GM19239 (cell line): ENCODE measurements at places on chromosomes 3 and 15.

- DNase-seq: no peak
Observed at GRCh38 chr3:46864061-46864881, 1.0 kb upstream of the MYL3 start.

- DNase-seq: no peak
Observed at GRCh38 chr3:16395212-16395611, 118.3 kb downstream of the RFTN1 start.

- DNase-seq: no peak
Observed at GRCh38 chr15:43977072-43977884, 150.5 kb downstream of the WDR76 start.

DNA sequence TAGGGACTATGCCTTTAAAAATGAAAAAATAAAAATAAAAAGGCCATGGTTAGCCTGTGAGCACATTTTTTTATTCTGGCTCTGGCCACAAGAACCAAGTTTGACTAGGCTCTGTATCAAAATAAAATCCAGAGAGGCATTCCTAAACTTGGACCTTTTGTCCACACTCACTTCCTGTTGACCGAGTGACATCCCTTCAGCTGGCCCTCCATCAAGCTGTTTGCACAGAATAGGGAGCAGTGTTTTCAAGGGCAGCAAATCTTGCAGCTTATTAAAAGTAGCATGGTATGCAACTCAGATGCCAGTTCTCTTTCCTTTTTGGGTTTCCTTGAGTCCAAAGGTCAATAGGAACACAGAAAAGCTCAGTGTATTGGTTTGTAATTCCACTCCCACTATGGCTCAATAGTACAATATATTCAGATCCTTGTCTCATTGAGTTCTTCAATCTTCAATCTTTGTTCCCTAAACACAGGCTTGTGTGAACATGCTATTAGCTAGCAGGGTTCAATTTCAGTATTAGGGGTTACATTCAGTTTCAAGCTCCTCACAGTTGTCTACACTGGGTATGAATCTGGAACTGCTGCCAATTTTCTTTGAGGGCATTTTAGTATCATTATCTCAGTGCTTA, 244.5 kb downstream of the RBMS3 start:
- DNase-seq: no peak

GRCh38 chr15:43552256-43552655, 34.8 kb downstream of the MAP1A start:
- DNase-seq: no peak

GRCh38 chr15:74824976-74825375, 1.5 kb upstream of the CPLX3 start:
- no peak for DNase-seq

DNA sequence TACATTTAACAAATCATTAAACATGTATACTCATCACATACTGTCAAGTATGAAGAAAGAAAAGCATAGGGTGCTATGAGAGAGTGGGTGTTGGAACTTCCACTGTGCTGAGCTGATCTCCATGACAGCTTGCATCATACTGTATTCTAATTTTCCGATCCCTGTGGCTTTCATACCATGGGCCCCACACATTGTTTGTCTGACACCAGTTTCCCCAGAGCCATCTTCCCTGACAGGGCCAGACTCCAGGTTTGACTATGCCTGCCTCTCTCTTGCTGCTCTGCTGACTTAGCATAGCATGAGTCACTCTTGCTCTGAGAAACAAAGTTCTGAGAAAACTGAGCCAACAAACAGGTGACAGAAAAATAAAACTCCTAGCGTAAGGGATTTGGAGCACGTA, 37.0 kb upstream of the CASR start:
- DNase-seq: no peak

DNA sequence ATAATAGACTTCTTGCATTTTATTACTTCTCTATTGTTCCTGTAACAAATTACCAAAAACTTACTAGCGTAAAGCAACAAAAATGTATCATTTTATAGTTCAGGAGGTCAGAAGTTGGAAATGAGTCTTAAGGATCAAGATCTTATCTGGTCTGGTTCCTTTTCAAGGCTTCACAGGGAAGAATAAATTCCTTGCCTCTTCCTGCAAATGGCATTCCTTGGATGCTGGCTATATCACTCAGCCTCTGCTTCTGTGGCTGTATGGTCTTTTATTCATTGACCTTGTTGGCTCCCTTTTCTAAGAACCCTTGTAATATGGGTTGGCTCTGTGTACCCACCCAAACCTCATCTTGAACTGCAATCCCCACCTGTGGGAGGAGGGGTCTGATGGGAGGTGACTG, 478.4 kb upstream of the THBS1 start:
- DNase-seq: no peak

DNA sequence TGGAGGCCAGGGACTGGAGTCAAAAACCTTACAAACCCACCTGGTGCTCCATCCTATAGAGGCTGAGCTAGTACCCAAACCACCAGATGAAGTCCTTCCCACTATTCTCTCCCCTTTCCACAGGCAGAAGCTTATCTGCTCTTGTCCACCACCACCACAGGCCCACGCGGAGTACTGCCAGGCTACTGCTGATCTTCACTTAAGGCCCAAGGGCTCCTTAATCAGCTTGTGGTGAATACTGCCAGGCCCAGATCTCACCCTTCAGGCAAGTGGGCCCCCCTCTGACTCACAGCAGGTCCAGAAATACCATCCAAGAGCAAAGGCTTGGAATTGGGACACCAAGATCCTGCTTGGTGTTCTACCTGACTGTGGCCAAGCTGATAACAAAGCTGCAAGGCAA, 598.1 kb upstream of the CBLB start:
- DNase-seq: no peak

DNA sequence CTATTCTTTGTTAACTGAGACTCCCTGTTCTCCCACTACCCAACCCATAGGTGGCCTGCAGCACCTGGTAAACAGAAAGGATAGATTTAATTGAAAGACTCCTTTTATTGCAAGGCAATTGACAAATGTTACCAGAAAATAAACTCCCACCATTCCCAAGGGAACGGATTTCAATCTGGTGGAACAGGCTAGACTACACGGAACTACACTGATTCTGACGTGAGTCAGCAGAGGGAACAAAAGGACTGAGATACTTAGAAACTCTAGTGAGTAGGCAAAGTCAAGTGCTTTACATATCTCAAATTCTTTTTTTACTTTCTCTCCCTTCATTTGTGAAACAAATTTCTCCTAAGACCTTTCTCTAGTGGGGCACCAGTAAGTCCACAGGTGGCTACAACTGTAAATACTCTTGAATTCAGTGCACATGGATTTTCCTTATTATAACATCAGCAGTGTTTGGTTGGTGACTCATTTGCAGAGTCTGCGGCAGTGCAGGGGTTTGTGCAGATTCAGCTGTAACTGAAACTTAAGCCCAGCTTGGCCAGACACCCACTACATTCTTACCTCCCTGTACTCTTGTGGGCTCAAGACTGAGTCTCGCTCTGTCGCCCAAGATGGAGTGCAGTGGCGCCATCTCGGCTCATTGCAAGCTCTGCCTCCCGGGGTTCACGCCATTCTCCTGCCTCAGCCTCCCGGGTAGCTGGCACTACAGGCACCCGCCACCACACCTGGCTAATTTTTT, 34.3 kb upstream of the PLSCR2 start:
- DNase-seq: peak; percentile 10

- no peak for DNase-seq
Observed at GRCh38 chr3:18288243-18288642, 136.9 kb downstream of the SATB1 start.

- DNase-seq: no peak
Observed at GRCh38 chr15:78396976-78397375, 41.0 kb upstream of the IREB2 start.

GRCh38 chr3:181344331-181344730, 354.8 kb upstream of the DNAJC19 start:
- DNase-seq: no peak

- DNase-seq: peak; percentile 4
Observed at GRCh38 chr3:129827765-129828164, 65.7 kb downstream of the TMCC1 start.

GRCh38 chr3:100234364-100234763, 26.4 kb upstream of the TBC1D23 start:
- DNase-seq: no peak

GRCh38 chr3:195284842-195285241, 13.9 kb upstream of the XXYLT1 start:
- DNase-seq: no peak

GRCh38 chr3:99523431-99524127, 114.8 kb upstream of the COL8A1 start:
- DNase-seq: no peak

DNA sequence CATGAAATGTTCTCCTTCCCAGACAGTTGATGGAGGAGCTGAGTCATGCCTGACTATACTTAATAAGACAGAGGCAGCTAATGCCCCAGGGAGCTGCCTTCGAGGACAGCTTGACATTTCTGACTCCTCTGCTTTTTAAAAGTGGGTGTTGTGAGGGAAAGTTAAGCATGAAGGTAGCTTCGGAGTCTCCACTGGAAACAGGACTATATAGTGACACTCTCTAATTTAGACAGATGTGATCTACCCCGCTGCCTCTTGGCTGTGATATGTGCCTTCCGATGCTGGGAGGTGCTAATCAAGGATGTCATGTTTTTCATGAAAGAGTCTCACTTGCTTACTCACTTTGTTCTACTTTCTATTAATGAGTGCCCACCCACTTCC, 72.7 kb downstream of the IL1RAP start:
- peak; percentile 7 for DNase-seq

DNA sequence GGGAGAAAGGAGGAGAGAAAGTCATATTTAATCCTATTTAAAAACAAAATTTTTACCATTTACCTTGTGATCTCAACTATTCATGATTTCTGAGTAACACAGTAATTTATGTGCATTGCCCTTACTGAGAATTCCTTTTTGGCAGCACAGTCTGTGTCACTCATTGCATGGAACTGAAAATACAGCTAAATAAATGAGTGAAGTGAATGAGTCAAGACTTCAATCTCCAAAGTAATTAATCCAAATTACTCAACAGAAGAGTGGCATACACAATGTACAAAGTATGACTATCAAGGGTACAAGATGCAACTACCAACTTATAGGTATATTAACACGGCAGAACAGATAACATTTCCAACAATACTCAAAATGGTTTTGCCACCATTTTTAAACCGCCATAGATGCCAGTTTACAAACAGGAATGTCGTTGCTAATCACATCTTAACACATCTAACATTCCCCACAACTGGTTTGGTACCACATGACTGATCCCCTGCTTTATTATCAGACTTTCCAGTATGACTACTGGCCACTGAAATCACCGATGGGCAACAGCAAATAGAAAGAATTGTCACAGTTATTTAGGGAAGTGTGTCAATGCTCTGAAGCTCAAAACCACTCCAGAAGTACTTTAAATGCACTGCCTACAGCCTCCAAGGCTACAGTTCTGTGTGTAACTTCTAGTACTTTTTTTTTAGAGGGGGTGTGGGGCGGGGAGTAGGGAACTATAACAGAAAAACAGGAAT, 410.4 kb downstream of the SHQ1 start:
- DNase-seq: no peak

- DNase-seq: no peak
Observed at GRCh38 chr15:100694381-100695021, 92.1 kb downstream of the ASB7 start.

GRCh38 chr15:64398575-64398974, 10.9 kb downstream of the TRIP4 start:
- no peak for DNase-seq

DNA sequence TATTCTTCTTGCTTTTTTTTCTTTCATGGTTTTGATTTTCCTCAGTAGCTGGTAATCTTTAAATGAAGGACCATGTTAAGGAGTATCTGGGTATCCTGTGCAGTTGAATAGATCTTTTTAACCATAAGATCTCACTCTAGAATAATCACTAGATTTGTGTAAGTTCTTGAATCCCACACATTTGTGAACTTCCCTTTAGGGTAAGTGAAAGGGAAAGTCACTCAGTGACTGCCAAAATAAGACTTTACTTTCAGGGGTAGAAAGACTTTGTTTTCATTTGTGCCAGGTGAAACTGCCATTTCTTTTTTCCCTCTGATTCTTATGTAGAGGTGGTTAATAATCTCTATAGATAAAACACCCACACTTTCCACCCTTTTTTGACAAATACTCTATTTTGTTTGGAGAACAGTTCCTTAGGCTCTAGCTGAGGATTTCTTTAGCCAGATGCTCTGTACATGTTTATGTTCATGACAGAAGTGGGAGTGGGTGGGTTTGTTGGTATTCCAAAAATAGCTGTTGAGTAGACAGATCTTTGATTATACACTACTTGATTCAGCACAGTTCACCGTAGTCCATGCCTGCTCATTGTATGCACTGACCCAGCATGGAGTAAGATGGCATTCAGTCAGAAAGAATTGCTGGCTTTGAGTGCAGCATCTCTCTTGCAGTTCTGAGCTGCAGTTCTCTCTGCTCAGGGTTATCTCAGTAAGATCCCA, 28.5 kb downstream of the LRRC49 start:
- DNase-seq: no peak

GRCh38 chr3:33918126-33918756, 119.8 kb downstream of the PDCD6IP start:
- DNase-seq: no peak

- no peak for DNase-seq
Observed at GRCh38 chr3:114408736-114409670, 115.2 kb downstream of the TIGIT start.

DNA sequence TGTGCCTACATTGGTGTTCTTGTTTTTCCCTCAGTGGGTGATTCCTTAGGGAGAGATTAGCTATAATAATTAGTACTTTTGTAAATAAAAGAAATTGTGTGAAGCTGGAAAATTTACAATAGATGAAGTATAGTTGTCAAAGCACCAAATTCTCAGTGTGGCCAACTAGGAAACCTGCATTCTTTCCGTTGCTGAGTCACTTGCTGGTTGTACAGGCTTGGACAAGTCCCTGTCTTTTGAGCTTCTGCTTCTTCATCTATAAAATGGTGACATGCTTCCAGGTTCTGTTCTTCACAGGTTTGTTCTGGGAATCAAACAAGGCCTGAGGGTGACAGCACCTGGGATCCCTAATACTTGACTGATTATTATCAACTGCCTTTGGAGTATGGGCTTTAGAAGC, 184.1 kb upstream of the HES1 start:
- no peak for DNase-seq

- no peak for DNase-seq
Observed at GRCh38 chr3:106386050-106386449, 517.2 kb upstream of the CBLB start.

GRCh38 chr15:59274126-59274970, 67.7 kb downstream of the LDHAL6B start:
- DNase-seq: no peak

GRCh38 chr3:103127098-103127630, 692.3 kb downstream of the ZPLD1 start:
- no peak for DNase-seq

- DNase-seq: no peak
Observed at GRCh38 chr15:61724251-61724939, 335.9 kb downstream of the VPS13C start.

- no peak for DNase-seq
Observed at GRCh38 chr3:43171748-43172147, 65.9 kb upstream of the POMGNT2 start.

DNA sequence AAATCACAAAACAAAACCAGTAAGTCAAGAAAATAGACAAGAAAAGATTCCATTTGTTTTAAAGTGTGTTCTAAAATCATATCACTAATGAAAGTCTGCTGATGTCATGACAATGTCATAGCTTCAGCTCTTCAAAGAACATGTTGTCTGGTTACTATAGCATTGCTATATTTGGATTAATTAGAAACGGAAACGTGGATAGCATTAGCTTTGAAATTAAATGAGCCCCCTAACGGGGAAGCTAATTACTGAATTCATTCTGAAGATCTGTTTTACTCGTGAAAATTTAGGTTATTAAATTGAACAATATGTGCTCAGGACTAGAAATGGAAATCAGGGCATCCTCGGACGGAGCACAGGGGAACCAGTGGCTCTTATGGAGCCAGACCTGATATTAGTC, 316.7 kb upstream of the AGTR1 start:
- DNase-seq: no peak
